Activated naive CD4-positive, alpha-beta T cell (primary cell): ENCODE measurements at places on chromosomes 4 and X.

DNA sequence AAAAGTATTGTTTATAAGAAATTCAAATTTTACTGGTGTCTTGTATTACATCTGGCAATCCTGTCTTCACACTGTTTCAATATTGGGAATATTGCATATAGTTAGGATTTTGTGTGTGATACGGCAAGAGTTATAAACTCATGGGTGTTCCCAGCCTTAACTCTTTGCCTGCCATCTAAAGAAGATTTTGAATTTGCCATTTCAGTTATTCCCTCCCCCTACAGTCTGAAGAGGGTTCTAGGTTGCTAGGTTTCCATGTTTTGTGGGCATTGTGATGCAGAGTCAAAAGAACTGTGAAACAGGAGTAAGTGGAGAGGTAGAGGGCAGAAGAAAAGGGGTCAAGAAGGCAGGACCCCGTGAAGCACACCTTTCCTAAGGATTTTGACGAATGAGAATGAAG lies at the start of gene CPXCR1:
TSS of gene CPXCR1 (plus strand) at position 301 of the 400 bp plus-strand sequence. CDS start 6,190 bp downstream, outside the sequence.
- DNase-seq = no peak

DNA sequence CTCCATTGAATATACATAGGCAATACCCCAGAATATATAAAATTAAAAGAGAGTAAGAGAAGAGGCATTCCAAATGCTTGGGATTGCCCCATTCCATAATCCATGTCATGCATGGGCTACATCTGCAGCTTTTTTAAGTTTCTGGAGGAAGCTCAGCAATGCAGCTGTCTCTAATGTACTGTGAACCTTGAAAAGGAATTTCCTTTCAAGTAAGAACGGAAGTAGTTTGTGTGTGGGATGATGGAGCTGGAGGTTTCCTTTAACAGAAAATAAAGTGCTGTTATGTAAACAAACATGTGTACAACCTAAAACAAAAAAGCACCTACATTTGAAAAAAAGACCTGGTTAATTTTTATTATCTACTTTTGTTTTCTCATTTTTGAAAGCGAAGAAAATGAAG lies 303.5 kb downstream of the BMPR1B start:
- DNase-seq = no peak

DNA sequence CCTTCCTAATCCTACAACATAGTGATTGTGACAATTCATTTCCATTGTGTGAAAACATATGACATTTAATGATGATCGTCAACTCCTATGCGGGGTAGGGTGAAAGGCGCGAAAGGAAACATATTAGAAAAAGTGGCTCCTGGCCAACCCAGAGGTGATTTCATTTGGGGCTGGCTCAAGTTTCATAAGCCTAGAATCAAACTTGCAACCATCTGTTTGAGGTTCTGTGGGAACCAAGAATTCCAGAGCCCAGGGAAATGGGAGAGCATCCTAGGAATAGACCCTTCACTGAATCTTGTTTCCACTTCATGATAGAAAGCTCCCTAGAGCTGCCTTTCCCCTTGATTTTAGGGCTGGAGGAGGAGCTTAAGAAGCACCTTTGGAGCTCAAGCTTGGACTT lies 101.3 kb upstream of the EGFL6 start:
- DNase-seq = no peak

DNA sequence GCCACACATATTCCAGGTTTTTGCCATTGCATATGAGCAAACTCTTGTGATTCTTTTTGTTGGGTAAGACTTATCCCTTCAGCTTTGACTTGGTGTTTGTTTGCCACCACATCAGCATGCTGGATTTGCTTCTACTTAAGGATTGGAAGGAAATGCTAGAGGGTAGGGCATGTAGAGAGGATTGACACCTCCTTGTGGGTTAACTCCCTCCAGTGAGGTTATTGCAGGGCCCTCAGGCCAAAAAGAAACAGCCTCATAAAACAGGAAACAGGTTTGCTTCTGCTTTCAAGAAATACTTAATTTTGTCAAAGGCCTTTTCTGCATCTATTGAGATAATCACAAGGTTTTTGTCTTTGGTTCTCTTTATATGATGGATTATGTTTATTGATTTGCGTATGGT lies 15.2 kb upstream of the INPP4B start:
- DNase-seq = no peak

- no peak for DNase-seq
These were observed 39.1 kb downstream of the LAMP2 start for GRCh38 chrX:120429776-120430540.

- no peak for DNase-seq
These were observed 20.5 kb upstream of the OPN1LW start for GRCh38 chrX:154123241-154124219.

DNA sequence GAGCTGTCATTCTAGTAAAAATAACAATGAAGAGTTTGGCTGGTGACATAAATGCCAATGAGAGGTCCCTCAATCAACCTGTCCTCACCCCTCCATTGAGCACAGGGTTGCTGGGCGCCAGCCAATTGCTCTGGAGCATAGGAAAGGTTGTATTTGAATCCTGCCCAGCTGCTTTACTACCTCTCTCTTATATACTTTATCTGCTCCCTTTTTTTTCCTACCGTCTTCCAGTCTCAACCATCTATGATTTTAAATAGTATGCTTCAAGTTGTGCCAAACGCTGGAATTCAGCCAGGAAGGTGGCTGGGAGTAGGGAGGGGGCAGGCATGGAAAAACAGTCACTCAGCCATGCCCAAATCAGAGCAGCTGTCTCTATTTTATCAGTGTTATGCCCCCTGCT lies 153.8 kb downstream of the NR3C2 start:
- no peak for DNase-seq
